ENCODE measurements at places on chromosomes 7 and 10.

GRCh38 chr10:133274751-133275683, 1.7 kb downstream of the ADAM8 start:
- DNase-seq, result peak; percentile 43

- DNase-seq, result no peak
Measured at GRCh38 chr10:6729071-6729774, 149.1 kb upstream of the PRKCQ start.

- DNase-seq, result no peak
Measured at GRCh38 chr10:3931224-3931623, 146.2 kb upstream of the KLF6 start.

- no peak for DNase-seq
Measured at GRCh38 chr7:12360948-12361347, 42.7 kb downstream of the VWDE start.

DNA sequence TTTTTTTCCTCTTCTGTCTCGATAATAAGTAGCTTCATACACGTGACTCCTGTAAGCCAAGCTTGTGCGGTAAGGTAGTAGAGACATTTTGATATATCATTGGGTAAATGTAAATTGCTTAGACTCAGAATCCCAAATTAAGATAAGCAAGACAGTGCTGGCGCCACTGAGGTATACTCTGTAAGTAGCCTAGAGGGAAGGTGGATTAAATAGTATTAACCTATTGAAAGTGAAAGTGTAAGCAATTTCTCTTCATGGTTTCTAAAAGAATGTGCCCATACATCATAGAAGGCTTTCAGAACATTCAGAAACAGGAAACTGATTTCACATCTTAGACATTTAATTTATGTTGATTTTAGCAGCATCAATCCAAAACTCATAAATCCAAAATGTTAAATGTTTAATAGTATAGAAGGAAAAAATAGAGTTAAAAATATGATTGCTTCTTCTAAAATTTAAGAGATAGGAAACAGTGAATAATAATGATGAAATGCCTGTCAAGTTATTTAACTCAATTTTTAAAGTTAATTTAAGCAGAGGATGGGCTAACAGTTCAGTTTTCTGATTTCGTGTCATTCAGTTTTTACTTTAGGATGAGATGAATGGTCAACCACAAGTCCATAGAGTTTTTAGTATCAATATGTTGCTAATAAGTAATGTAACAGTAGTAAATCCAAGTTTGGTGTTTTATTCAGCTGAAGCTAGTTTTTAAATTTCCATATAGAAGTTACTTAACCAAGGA, 36.8 kb downstream of the LRRC72 start:
- DNase-seq, result no peak

DNA sequence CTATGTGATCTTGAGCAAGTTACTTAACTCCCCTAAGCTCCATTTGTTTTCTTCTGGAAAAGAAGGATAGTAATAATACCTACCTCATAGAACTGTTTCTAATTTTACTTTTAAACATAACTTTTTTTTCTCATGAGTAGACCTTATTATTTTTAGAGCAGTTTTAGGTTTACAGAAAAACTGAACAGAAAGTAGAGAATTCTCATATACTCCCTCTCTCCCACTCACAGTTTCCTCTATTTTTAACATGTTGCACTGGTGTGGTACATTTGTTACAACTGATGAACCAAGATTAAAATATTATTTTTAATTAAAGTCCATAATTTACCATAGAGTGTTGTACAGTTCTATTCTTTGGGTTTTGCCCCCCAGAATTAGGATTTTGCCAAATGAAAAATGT, 221.3 kb upstream of the CSTF2T start:
- no peak for DNase-seq

- DNase-seq, result no peak
Measured at GRCh38 chr10:1293636-1294435, 237.7 kb downstream of the WDR37 start.

GRCh38 chr7:74280985-74281384, 8.2 kb upstream of the CLIP2 start:
- no peak for DNase-seq

GRCh38 chr7:84236398-84236797, 41.8 kb upstream of the SEMA3A start:
- no peak for DNase-seq

GRCh38 chr10:75487087-75487754, 55.8 kb downstream of the LRMDA start:
- DNase-seq, result no peak

DNA sequence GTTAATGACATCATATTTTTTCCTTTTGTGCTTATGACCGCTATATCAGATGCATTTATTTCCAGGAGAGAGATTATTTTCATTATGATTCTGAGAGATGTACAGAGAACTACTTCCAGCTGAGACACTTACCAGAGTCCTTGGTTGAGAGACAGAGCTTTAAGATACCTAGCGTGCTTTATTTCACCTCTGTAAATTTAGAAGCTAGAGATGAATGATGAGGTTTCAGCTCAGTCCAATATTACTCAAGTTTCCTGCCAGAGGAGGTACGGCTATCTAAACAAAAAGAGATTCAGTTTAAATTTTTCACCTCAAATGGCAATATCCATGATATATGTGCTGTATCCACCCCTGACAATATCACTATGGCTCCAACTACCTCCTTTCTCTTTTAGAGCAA, 182.6 kb upstream of the FAM3C start:
- no peak for DNase-seq

DNA sequence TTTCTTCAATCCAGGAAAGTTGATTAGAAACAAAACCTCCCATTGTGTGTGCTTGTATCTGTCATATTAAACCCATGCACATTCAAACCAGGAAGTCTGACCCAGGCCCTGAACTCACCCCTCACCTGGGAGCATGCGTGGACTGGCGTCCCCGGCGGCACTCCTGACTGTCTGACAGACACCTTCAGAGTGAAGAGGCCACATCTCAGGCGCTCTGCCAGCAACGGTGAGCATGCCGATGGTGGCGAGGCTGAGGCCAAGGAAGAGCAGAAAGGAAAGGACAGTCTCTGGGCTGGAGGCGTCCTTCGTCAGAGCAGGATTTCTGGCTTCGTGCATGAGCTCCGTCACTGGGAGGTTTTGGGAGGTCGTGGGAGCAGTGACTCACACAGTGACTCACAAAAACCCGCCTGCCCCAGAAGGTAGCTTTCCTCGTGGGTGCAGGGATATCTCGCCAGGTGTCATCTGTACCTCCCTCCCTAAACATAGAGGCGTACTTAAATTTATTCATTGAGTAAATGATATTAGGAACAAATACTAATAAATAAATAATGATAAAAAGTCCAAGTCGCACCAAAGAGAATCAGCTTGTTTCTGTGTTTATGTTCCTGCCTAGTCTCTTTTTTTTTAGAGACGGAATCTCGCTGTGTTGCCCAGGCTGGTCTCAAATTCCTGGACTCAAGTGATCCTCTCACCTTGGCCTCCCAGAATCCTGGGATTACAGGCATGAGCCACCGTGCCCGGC, 13.5 kb downstream of the IQCE start:
- no peak for DNase-seq

DNA sequence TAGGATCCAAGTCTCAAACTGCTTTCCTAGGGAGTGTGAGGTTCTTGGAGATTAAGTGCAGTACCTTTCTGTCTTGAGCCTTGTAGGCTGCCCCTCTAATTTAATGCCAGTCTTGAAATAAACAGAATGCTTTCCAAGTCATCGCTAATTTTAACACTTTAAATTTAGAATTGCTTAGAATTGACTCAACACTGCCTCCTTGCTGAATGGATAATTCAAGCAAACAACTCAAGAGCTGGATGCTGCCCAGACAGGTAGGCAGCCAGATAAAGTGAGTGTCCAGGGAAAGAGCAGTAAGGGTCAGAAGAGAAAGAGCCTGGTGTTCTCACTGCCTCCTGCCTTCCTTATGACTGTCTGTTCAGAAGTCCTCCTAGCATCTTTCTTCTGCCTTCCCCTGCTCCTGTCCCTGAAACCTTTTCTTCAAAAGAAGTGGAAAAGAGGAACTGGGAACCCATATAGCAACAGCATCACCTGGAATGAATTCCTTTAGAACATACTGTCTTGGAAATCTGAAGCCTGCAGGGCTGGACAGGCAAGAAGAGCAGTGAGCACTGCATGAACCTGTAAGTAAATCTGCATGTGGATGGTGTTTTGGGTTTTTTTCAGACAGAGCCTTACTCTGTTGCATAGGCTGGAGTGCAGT, 3.1 kb upstream of the GOT1 start:
- no peak for DNase-seq

- DNase-seq, result no peak
Measured at GRCh38 chr10:96826438-96826837, 5.7 kb upstream of the LCOR start.

- peak; percentile 30 for DNase-seq
Measured at GRCh38 chr10:22666287-22667092, 47.9 kb downstream of the PIP4K2A start.

DNA sequence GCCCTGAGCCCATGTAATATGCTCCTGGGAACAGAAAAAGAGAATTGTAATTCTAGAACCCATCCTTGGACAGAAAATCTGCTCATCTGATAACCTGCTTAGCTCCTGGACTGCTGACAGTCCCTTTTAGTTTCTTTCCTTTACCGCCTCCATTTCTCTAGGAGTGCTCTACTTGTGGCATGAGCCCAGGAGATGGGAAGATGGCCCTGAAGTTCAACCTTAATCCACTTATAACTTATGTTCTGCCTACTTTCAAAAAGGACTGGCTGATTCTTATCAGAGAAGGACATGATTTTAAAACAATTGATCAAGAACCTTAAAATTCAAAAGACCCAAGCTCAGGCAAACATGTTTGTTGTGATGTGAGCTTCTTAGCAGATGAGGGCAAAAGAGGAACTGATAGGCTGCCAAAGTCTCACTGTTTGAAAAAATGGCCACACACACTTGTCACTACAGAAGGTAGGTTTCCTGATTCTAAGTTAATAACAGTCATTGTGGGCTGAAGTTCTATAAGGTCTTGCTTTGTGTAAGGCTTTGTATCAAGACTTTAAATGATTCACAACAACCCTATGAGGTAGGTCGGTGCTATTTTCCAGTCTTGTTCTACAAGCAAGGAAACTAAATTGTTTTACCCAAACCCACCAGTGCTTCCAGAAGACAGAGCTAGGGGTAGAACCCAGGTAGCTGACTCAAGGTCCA, 94.3 kb upstream of the AFAP1L2 start:
- no peak for DNase-seq
